ENCODE measurements at places on chromosomes 3 and 15.
A peak's percentile ranks its signal among the peaks of the same experiment; 100 is the strongest.

DNA sequence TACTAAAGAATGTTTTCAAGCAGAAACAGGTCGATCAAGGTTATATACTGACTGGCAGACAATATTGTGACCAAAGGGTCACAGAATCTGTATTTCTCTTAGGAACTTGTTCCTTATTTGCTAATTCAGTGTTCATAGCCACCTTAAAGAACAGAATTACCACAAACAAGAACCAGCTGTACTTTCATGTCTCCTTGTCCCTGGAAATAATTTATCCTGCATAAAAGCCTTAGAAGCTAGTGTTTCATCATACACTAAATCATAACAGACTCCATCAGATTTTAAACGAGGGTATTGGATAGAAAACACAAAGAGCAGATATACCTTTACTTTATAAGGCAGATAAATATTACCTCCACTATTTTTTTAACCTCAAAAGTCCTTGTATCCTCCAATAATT is 6.4 kb downstream of the DNAJC19 start:
- no peak for DNase-seq

DNA sequence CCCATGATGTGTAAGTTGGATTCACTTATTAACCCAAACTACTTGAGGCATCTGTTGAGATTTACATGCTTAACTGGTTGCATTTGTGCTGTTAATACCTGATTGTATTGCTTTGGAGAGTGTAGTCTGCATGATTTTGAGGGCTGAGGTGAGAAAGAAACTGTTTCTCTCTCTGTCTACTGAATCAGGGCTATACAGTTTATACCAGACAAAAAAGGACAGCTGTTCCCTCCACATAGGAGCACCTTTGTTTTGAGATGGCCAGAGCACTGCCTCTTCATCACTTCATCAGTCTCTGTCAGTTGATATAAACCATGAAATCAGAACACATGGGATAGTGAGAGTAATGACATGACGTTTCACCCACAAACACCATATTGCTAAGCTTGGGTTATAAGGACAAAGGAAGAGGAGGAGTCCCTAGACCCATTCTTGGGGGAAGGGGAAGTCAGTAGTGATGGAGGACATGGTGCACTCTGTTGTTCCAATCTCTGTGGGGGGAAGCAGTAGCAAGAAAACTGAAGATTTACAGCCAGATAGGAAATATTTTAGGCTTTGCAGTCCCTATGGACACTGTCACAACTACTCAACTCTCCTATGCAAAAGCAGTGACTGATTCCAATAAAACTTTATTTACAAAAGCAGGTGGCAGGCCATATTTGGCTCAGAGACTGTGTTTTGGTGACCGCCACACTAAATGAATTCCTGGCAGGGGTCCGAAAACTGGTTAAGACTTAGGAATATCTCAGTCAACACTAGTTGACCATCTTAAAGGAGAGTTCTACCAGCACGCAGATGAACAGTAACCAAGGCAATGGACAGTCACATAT is 123.9 kb upstream of the NR2E3 start:
- no peak for DNase-seq

- no peak for DNase-seq
These were observed 83.7 kb upstream of the THBS1 start for GRCh38 chr15:39497016-39497758.

DNA sequence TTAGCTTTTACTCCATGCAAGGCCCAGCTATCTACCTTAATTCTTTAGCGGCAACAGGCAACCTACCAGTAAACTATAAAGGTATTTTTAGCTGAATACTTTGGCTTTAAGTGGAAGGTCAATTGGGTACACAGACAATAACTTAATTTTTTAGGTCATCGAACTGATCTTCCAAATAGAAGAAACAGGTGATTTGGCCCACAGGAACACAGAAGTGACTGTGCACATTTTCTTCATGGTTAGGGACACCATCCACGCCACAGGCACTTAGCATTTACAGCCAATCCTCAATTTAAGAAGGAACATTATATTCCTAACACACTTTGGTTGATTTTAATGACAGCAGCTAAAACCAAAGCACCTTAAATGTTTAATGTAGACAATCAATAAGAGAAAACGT is 1.9 kb downstream of the ARPP19 start:
- DNase-seq, result no peak

- DNase-seq, result no peak
These were observed 1.1 kb upstream of the EBLN2 start for GRCh38 chr3:73060302-73060723.

DNA sequence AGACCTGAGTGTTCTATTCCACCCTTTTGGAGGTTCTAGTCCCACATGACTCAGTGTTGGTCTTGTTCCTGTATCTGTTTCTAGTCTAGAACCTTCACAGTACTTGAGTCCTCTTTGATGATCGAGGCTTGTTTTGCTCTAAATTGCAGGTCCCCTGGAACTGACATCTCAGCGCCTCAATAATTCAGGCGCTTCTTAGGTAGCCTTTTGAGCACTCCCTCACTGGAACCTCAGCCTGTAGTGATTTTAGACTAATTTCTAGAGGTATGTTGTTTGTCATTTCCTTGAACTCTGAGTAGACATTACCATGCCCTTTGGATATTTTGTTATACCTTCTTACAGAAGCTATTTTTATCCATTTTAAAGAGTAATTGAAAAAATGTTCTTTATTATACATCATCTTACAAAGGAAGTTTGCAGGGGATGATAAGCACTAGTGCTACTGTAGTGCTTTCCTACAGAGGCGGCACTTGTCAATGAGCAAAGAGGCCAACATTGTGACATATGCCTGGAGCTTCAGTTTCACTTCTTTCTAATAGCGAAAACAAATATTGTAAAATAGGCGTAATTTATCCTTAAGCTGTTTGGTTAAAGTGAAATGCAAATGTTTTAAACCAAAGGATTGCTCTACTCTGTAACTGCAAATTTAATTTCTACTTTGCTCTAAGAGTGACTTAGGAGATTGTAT is 75.7 kb downstream of the EFL1 start:
- DNase-seq, result no peak

DNA sequence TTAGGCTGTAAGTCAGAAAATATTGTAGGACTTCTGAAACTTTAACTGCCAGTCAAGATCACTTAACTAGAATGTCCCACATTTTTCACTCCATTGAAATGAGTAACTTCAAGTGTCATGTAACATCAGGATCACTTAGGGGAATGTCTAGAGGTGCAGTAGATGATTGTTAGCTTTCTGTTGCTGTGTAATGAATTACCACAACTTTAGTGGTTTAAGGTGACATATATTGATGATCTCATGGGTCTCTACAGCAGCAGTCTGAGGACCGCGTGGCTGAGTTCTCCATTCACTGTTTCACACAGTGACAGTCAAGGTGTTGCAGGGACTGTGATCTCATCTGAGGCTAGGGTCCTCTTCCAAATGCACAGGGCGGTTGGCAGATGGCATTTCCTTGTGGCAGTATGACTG is 82.7 kb downstream of the SLC25A26 start:
- DNase-seq, result peak; percentile 13

GRCh38 chr3:191961022-191961421 is 500.1 kb downstream of the PYDC2 start:
- no peak for DNase-seq

GRCh38 chr15:71701808-71702207 is 108.5 kb upstream of the NR2E3 start:
- no peak for DNase-seq

DNA sequence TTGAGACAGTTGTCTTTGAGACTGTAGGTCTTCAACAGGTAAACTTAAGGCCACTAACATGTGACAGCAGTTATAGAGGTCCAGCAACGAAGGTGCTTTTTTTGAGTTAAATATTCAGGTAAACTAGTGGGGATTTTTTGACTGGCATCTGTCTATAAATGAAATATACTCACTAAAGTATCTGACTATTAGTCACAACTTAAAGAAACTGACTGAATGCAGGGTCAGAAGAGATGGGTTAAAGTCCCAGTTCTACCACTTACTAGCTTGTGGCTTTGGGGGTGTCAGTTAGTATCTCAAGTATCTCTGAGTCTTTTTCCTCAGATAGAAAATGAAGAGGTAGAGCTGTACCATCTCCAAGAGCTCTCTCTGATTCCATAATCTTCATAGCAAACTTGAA is 18.0 kb downstream of the MIX23 start:
- DNase-seq, result no peak

DNA sequence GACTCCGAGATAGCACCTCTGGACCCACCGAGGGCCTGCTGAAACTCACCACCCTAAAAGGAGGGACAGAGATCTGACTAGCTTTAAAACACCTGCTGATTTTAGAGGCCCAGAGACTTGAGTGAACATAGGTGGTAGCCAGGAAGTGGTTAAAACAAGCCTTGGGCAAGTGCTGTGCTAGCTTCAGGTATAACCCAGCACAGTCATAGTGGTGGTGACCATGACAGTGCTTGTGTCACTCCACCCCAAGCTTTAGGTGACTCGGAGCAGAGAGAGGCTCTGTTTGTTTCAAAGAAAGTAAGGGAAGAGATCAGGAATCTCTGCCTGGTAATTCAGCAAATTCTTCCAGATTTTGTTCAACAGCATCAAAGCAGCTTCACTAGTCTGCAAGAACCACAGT is 641.1 kb upstream of the BCHE start:
- no peak for DNase-seq

GRCh38 chr15:101209285-101209845 is 42.5 kb downstream of the CHSY1 start:
- DNase-seq, result no peak

DNA sequence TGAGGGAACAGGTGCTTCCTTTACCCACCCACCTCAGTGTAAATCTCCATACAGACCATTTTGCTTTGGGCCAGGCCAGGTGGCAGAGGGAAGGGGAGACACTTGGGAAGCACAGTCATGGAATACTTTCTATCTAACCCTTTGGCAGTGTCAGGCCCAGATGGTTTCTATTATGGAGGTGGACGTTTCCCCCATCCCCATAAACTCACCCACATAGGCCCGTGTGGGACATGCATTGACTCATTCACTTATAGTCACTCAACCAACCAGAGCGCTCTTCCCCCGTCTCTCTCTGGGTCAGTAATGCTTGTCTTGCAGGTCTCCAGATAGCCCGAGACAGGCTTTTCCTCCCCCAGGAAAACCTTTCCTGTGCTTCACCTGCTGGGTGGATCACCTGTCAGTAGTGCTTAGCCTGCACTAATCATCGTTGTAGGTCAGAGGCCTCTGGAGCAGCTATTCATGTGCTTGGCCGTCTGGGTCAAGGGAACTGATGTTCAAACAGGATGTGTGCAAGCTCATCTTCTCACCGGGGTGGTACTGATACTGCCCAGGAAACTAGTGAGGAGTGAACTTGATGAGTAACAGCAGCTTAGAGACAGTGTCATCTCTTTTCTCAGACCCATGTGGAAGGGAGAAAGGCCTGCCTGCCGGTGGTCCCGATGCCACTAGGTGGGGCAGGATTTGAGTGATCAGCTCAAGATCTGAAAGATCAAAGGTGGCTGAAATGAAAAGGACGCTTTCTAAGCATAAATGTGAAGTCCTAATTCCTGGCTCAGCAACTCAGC is 67.1 kb downstream of the CEMIP start:
- no peak for DNase-seq

- DNase-seq, result no peak
These were observed 91.8 kb downstream of the UBE2E2 start for GRCh38 chr3:23294770-23295387.

- DNase-seq, result no peak
These were observed 85.4 kb downstream of the ADAMTS17 start for GRCh38 chr15:100256101-100256969.

DNA sequence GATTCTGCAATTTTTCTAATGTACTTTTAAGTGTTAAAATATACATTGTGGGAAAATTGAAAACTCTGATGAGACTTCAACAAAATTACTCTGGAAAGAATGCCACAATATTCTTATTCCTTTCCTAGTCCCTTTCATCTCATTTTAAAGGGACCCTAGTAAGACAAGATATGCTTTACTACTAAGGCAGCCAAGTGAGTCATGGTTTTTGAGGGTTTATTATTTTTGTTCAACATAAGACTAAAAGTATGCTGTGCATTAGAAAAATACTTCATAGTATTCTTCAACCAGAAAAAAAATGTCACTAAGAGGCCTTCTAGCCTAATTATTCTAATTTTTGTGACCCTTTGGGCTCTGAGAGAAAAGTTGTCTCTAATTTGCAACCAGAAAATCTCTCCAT is 7.4 kb downstream of the IL12A start:
- no peak for DNase-seq

DNA sequence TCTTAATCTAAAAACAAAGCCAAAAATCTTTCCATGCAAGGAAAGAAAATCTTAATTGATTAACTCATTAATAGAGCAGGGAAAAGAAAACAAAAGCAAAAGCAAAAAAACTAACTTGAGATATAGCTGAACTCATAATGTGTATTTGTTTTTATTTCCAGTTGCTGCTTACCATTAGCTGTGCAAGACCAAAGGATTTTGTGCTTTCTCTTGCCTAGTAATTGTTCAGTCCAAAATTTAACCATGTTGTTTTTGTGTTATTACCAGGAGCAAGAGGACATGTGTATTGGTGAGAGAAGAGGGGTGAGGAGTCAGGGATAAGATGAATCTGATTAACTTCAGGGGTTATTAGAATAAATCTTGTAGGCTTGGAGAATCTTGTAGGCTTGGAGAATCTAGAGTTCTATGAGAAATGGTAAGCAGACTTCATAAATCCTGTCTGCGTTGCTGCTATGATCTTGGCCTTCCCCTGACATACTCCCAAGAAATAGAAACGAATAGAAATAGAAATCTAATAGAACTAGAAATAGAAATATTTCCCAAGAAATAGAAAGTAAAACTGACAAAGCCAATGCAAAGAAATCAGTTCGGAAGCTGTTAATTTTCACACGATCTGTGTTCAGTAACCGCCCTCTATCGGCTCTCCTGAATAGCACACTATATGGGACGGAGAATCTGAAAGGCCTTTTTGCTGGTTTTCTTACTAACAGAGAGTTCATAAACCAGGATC is 72.6 kb upstream of the TNFSF10 start:
- DNase-seq, result peak; percentile 32

GRCh38 chr3:46899151-46900006 is 21.9 kb downstream of the PTH1R start:
- DNase-seq, result no peak

GRCh38 chr3:178341636-178342035 is 194.6 kb upstream of the KCNMB2 start:
- DNase-seq, result no peak

GRCh38 chr3:10609134-10609533 is 103.7 kb upstream of the ATP2B2 start:
- no peak for DNase-seq

GRCh38 chr3:196596355-196596754 is 27.9 kb downstream of the FBXO45 start:
- DNase-seq, result no peak

DNA sequence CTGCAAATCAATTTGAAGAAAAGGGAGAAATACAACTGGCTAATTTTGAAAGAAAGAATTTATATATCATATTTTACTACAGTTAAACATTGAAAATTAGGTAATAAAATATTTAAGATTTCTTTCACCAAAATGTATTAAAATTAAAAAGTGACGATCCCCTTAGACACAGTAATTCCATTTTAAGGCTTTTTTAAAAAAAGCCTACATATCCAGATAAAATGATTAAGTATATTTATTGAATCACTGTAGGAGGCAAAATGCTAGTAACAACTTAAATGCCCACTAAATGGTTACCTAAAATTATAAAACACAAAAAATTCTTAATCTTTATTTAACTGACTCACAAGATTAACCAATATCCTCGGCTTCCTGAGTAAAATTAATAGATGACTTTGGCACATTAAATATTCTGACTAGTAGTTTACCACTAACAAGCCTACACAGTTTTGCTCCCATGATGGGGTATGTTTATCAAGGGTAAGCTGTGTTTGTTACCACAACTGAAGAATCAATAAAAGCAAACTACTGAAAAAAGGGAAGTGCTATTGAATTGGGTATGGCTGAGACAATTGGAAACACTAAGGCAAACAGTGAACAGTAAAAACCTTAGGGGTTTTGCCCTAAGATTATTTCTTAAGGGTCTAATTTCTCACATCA is 28.4 kb downstream of the ANKRD28 start:
- DNase-seq, result no peak
